ENCODE measurements at places on chromosomes 2 and 18.

- DNase-seq, result no peak
These were observed 95.1 kb downstream of the EHBP1 start for GRCh38 chr2:62800618-62801017.

DNA sequence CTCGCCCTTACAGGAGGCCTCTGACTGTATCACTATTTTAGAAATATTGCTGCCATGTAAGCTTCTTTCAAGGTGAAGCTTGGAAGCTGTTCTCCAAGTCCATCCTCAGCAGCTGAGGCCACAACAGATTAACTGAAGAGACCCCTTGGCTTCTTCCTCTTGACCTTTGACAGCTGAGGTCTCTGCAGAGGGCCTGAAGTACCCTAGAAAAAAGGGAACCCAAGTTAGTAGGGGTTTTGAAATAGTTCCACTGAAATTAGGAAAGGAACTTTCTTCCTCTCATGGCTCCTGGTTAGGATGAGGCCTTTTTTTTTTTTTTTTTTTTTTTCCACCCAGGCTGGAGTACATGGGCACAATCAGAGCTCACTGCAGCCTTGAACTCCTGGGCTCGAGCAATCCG lies 15.5 kb upstream of the IHH start:
- DNase-seq, result no peak

DNA sequence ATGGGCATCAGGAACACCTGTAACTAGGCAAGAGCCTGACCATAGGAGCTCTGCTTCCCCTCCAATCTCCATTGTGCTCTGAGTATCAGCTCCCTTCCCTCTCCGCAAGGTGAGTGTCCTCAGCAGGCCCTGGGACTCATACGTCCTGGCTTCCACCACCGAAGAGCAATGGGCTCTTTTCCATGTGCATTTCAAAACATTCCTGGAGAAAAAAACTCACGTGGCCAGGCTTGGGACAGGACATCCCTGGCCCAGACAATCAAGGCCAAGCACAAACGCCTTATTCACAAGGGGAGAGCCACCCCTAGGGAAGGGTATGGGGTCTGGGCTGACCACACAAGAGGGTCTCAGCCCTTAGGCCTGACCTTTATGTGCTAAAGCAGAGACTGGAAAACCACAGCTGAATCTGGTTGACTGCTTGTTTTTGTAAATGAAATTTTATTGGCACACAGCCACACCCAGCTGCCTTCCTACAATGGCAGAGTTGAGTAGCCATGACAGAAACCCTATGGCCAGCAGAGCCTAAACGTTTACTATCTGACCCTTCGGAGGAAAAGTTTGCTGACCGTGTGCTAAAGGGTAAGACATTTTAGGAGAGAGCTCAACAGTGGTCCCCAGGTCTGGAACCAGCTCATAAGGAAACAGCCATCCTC lies 175.7 kb upstream of the ARL4C start:
- DNase-seq, result no peak

DNA sequence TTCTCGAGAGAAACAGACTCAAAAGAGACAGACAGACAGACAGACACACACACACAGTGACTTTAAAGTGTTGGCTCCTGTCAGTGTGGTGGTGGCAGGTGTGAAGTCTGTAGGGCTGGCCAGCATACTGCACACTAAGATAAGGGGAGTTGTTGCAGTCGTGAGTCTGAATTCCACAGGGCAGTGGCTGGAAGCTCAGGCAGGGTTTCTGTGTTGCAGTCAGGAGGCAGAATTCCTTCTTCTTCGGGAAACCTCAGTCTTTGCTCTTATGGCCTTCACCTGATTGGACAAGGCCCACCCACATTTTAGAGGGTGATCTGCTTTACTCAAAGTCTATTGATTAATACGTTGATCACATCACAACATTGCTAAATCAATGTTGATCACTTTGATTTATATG lies 478.4 kb upstream of the HS6ST1 start:
- no peak for DNase-seq

DNA sequence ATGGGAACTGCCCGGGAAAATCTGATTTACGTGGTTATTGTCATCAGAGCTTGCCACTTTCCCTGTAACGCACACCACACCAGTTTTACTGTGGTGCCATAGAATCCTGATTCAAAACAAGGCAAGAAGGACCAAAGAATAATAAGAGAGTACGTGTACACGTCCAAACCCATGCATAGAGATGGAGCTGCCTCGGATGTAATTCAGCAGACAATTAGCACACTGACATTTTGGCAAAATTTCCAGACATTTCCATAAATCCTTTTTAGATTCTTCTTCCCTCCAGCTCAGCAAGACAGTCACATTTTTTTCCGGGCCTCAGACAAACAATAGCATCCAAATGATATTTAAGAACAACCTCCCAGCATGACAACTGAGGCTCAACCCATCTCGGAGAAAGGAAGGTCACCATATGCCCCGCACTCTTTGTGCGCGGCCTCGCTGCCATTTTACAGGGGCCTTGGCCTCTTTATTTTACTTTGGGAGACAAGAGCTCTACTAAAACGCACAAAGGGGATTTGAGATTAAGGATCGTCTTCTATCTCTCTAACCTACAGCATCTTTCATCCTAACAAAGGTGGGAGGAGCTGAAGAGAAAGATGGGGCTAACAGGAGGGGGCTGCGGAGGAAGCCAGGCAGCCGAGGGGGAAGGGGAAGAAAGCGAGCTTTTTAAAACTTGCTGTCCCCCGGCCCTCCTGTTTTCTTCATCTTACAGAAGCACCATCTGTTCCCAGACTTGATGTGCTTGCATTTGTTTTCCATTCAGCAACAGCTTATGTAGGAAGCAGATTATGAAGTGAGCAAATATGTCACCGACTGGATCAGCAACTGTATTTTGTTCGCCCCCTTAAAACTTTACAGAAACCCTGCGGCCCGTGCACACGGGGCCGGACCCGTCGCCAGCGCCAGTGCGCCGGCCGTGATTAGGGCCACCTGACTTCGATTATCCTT lies 61.0 kb downstream of the CDCA7 start:
- no peak for DNase-seq

DNA sequence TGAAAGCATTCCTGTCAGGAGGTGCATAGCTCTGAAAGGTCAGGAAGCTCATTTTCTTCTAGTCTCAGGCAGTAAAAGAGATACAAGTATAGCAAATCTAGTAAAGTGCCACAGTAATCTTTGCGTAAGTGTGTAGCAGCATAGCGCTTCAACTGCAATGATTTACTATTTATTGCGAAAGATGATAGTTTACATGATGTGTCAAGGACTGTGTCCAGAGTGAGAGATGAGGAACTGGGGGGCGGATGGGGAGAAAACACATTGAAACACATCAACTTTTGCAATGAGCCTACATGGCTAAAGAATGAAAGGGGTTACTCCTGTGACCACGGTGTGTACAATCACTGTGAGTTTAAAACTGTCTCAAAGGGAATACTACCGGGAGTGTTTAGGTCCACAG lies 644.4 kb downstream of the GALR1 start:
- no peak for DNase-seq

DNA sequence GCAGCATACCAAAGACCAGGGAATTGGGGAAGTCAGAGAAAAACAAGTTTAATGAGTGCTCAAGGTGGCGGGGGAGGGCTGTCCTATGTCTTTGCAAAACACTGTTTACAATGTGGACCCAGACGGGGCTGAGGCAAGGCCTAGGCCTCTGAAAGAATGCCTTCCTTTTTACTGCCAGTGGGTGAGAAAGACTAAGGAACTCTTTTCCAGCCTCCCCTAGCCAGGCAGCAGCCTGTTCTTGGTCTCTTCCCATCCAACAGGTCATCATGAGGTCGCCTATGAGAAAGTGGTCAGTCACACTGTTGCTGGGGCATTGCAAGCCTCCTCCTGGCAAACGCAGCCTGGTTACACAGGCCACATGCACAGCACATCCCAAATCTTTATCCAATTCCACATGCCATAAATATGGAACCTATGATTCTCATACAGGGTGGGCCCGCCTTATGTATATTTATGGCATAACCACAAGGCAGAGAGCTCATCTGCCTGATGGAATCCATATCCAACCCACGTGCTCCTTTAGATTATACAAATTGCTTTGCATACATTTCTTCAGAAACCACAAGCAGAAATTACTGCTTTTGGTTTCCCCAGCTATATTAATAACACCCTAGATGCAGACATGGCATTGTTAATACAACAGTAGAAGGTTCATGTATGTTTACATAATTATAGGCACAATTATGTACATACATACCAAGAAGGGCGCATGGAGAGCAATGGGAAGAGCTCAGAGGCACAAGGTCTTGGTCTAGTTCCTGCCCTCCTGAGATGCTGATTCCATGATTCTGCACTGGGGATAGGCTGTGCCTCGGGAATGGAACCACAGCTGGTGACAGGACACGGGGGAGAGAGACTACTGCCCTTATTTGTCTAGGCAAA lies 48.6 kb downstream of the NRP2 start:
- no peak for DNase-seq

GRCh38 chr2:215430528-215431187 lies 5.2 kb downstream of the FN1 start:
- DNase-seq, result no peak

- DNase-seq, result no peak
These were observed 459.2 kb downstream of the KCNJ3 start for GRCh38 chr2:155157711-155158110.

GRCh38 chr2:27723372-27724144 lies 48.0 kb upstream of the MRPL33 start:
- DNase-seq, result peak; percentile 31

- DNase-seq, result no peak
These were observed 114.3 kb downstream of the GALNT1 start for GRCh38 chr18:35695803-35696202.

DNA sequence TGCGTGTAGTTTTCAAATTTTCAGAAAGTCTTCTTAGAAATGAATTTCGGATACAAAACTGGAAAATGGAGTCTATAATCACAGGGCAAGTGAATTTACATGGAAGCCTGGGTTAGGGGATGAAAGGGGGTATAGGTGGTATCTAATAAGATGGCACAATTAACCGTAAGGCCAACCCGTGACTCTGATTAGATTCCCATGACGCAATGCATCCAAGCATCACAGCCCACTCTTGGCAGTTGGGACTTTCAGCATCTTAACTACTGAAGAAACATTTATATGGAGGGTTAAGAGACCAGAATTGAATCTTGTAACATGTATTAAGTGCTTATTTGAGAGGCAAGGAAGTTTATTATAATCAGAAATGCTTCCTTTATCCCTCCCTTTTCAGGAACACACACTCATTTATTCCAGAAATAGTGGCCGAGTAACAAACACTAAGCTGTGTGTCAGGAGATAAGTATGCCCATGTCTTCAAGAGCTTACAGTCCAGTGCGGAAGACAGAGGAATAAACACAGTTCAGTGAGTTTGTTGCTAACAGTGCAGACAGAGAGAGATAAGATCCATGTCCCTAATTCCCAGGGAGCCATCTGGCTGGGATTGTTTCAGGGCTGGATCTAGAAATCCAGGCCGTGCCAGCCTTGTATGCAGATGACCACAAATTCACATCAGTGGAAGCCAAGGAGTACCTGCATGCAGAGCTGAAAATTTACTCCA lies 151.2 kb downstream of the ANTXR1 start:
- no peak for DNase-seq

GRCh38 chr2:226687641-226688253 lies 111.9 kb downstream of the IRS1 start:
- no peak for DNase-seq

DNA sequence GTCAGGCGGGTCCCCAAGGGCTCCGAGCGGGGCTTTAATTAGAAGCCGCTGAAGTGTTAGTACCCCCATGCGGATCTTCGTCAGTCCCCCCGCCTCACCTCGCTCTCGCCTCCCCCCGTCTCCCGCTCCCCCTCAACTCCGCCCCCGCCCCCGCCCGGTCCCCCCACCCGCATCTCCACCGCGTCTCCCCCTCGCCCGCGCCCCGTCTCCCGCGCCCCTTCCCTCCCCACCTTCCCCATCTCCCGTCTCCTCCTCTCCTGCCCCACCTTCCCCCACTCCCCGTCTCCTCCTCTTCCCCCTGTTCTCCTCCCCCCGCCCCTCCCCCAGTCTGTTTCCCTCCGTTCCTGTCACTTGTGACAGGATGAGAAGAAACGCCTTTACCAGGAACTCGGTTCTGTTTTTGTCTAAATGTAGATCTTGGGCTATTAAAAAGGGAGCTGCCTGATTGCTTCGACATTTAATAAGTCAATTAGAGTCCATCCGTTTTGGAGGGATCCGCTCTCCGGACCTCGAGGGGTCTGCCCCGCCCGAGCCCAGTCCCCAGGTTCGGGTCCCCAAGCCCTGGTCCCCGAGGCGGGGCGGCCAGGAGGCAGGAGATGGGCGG lies 969 bp upstream of the ALKAL2 start:
- DNase-seq, result no peak

DNA sequence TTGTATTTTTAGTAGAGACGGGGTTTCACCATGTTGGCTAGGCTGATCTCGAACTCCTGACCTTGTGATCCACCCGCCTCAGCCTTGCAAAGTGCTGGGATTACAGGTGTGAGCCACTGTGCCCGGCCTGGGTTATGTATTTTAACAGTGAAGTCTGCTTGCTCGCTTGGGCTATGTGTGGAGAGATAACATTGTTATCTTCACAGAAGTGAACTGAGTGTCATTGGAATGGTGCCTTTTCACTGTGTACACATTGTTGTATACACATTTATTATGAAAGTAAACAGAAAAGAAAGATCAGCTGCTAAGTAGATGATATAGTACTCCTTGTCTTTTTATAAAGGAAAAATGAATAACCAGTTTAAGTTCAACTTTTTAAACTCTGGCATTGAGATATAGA lies 30.4 kb downstream of the RNF138 start:
- no peak for DNase-seq

- DNase-seq, result no peak
These were observed 447.2 kb upstream of the SPHKAP start for GRCh38 chr2:228628682-228629081.

DNA sequence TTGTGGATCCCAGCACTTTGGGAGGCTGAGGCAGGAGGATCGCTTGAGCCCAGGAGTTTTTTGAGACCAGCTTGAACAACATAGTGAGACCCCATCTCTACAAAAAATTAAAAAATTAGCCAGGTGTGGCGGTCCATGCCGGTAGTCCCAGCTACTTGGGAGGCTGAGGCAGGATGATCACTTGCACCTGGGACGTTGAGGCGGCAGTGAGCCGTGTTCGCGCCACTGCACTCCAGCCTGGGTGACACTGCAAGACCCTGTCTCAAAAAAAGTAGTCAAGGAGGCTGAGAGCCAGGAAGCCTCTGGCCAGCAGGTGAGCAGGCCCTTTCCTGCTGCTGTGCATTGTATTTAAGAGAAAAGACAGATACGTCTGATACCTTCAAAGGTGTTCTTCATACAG lies 11.1 kb upstream of the PROC start:
- no peak for DNase-seq

- DNase-seq, result no peak
These were observed 21.2 kb downstream of the SCG2 start for GRCh38 chr2:223580951-223581350.

- DNase-seq, result no peak
These were observed 54.8 kb downstream of the LAMA1 start for GRCh38 chr18:7062811-7063210.

- no peak for DNase-seq
These were observed 127.8 kb downstream of the MBP start for GRCh38 chr18:77004555-77005380.

- DNase-seq, result no peak
These were observed 57.8 kb downstream of the SPRED2 start for GRCh38 chr2:65374575-65374974.

GRCh38 chr2:153020201-153020600 lies 301.8 kb downstream of the ARL6IP6 start:
- DNase-seq, result no peak
